T-helper 2 cell (primary cell): ENCODE measurements at places on chromosomes 5 and 9.

DNA sequence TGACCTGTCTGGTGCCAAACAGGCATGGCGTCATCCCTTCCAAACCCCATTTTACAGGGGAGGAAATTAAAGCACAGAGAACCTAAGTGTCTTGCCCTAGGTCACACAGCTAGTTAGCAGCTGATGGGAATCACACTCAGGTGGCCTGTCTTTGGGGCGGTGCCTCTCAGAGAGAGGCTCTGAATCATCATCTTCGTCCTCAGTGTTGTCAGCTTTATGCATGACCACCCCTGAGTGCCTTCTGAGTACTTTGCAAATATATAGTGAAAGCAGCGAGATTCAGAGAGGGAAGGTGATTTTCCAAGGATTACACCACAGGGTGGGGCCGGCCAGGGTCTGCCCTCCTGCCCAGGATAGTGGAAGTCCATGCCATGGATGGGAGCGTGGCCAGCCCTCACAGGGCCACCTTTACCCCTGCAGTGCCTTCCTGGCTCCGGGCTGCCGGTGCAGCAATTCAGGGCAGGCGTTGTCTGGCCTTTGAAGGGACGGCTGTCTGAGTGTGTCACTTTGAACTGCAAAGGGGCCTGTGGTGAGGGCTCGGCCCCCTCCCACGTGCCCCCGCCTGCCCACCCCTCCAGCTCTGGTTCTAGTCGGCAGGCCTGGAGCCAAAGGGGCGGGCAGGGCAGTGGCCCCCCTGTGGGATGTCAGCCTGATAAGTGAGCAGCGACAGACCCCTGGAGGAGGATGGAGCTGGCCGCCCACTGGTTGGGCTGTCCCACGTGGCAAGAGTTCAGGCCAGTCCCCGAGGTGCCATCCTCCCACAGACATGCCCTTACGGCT lies 16.9 kb downstream of the LMX1B start:
- no peak for DNase-seq

DNA sequence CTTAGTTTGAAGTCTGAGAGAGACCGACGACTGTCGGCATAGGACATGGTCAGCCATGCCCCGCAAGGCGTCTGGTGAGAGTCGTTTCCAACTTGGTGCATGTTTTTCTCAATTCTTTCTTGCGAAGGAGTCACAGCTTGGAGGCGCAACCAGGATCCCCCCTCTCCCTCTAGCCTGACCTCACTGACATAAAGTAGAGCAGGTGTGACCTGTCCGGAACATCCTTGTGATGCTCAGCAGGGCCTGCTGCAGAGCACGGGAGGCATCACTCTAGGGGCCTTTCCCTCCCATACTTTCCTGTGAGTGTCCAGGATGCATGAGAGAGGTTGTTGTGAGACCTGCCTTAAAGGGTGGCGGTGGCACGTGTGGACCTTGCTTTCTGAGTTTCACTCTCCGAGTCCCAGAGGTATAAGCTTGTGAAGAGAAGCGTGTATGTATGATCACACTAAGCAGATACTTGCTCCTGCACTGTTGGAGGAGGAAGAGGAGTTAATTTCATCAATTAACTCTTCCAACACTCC lies 5.0 kb downstream of the TENT4A start:
- DNase-seq: no peak

GRCh38 chr5:40691894-40692293 lies 12.2 kb downstream of the PTGER4 start:
- DNase-seq: no peak

DNA sequence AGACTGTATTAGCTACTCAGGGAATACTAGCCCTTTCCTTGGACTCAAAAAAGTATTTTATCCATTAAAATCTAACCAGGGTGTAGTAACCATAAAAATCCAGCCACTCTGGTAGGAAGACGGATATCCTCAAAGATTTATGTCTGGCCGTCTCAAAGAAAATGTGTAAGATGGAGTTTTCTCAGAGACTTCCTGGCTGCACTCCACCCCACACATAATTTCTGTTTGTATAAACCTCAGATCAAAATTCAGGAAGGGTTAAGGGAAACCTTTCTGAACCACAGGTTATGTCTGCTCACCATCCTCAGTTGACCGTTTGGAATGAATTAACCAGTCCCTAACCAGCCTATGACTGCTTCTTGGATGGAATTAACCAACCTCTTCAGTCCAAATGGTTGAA lies 13.8 kb upstream of the SMIM23 start:
- DNase-seq: no peak

DNA sequence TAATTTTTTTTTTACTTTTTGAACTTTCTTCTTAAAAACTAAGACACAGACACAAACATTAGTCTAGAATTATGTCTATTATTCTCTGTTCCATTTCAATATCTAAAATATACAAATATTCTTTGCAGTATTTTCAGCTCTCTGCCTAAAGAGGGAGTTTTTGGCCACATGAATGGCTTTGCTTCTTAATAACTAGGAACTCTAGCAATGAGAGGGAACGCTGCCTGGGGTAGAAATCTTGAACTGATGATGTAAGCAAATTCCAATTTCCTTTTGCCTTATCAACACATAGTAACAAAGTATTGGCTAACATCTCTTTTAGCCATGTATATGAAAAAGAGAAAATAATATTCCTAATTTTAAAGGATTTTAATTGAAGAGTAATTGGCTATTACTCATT lies 51.9 kb downstream of the SLC25A46 start:
- DNase-seq: no peak
